T-helper 2 cell treated with Interferon-gamma antibody and Interleukin-4, amounts not matched to agents 100 ng/mL and 5 ng/mL, for 36 hours (primary cell): ENCODE measurements at places on chromosomes 1 and 21. TPM values are rescaled to one million over a fixed set of nuclear protein-coding genes. Genes with fewer than 3 reads are reported as not detected.

EDN2 gene
- not detected in 2 replicates for total RNA-seq

ESRRG gene
- not detected in 2 replicates for total RNA-seq

LINGO4 gene
- total RNA-seq: not detected in 2 replicates

PADI2 gene
- total RNA-seq: 0.11 and 0.14 TPM in 2 replicates

ERVH48-1 gene
- 0.39 TPM in 2 replicates for total RNA-seq

GPR3 gene
- total RNA-seq: 0.39 and 0.73 TPM in 2 replicates

IL22RA1 gene
- not detected in 2 replicates for total RNA-seq

KCNJ15 gene
- total RNA-seq: 0.05 and 0.07 TPM in 2 replicates

DIO1 gene
- not detected in 2 replicates for total RNA-seq

YY1AP1 gene
- total RNA-seq: 76.2 and 76.4 TPM in 2 replicates

CHD5 gene
- 4.5 and 5.3 TPM in 2 replicates for total RNA-seq

UBE2U gene
- total RNA-seq: not detected in 2 replicates

MGST3 gene
- 100 and 101 TPM in 2 replicates for total RNA-seq

TDRD10 gene
- not detected in 2 replicates for total RNA-seq

KRTAP19-1 gene
- not detected in 2 replicates for total RNA-seq

UHMK1 gene
- total RNA-seq: 64.7 and 66.3 TPM in 2 replicates

RAP1GAP gene
- total RNA-seq: 0.09 and 0.18 TPM in 2 replicates

LCE1D gene
- not detected in 2 replicates for total RNA-seq

PRDM2 gene
- total RNA-seq: 53.6 and 54.0 TPM in 2 replicates

KRTAP13-2 gene
- not detected in 2 replicates for total RNA-seq

UBR4 gene
- total RNA-seq: 121 and 127 TPM in 2 replicates

LCE1C gene
- not detected in 2 replicates for total RNA-seq

LIN28A gene
- total RNA-seq: not detected in 2 replicates

LSS gene
- total RNA-seq: 41.0 and 42.0 TPM in 2 replicates

AMY2B gene
- total RNA-seq: 7.1 and 7.7 TPM in 2 replicates

SLC35F3 gene
- total RNA-seq: 3.4 and 4.0 TPM in 2 replicates

CD247 gene
- total RNA-seq: 160 and 177 TPM in 2 replicates

TAL1 gene
- not detected in 2 replicates for total RNA-seq

CRYBG2 gene
- total RNA-seq: 1.1 and 1.2 TPM in 2 replicates

ABCG1 gene
- total RNA-seq: 11.3 and 12.4 TPM in 2 replicates

USH2A gene
- total RNA-seq: not detected in 2 replicates

C4BPA gene
- not detected in 2 replicates for total RNA-seq

UBL4B gene
- not detected in 2 replicates for total RNA-seq
